Heart right ventricle (tissue), 16 donors: ENCODE measurements at places on chromosomes 16 and 17. TPM values are rescaled to one million over a fixed set of nuclear protein-coding genes. Genes with fewer than 3 reads are reported as not detected.

Gene CXCL16
- total RNA-seq, result 5.8 TPM

Gene PYY
- not detected for total RNA-seq

Gene KCNH6
- not detected for total RNA-seq

Gene CRHR1
- total RNA-seq, result not detected

Gene SLC16A13
- 1.5 TPM for total RNA-seq

Gene AANAT
- total RNA-seq, result not detected

Gene PRR35
- not detected for total RNA-seq

Gene NOTUM
- 0.95 TPM for total RNA-seq

Gene IGF2BP1
- not detected for total RNA-seq

Gene KCNH4
- 0.16 TPM for total RNA-seq

Gene PAGR1
- 11.1 TPM for total RNA-seq

Gene YBX2
- 1.4 TPM for total RNA-seq

Gene RAMP2
- 32.1 TPM for total RNA-seq

Gene NPW
- total RNA-seq, result 0.39 TPM

Gene SLC38A8
- not detected for total RNA-seq

Gene TAC4
- not detected for total RNA-seq

Gene SLC5A10
- total RNA-seq, result 0.09 TPM

Gene ZSCAN10
- total RNA-seq, result not detected

Gene RHBDF2
- 7.3 TPM for total RNA-seq

Gene MED1
- total RNA-seq, result 27.1 TPM

Gene SMIM5
- 3.8 TPM for total RNA-seq

Gene CTRL
- 0.39 TPM for total RNA-seq

Gene MGAT5B
- total RNA-seq, result not detected

Gene ADGRG3
- total RNA-seq, result 1.1 TPM

Gene CRISPLD2
- 33.1 TPM for total RNA-seq

Gene BICDL2
- not detected for total RNA-seq

Gene RTN4RL1
- 2.1 TPM for total RNA-seq

Gene OR1A1
- total RNA-seq, result not detected
